ENCODE measurements at places on chromosomes 4 and X. TPM values are rescaled to one million over a fixed set of nuclear protein-coding genes. Genes with fewer than 3 reads are reported as not detected.

- no peak overlapping the region for H3K27ac ChIP-seq
- H3K4me3 ChIP-seq = no peak overlapping the region
- DNase-seq = no peak
- H3K36me3 ChIP-seq = no peaks in the 10 kb centered on the region
These were observed 87.4 kb upstream of the CITED1 start for GRCh38 chrX:72392816-72393800.

DNA sequence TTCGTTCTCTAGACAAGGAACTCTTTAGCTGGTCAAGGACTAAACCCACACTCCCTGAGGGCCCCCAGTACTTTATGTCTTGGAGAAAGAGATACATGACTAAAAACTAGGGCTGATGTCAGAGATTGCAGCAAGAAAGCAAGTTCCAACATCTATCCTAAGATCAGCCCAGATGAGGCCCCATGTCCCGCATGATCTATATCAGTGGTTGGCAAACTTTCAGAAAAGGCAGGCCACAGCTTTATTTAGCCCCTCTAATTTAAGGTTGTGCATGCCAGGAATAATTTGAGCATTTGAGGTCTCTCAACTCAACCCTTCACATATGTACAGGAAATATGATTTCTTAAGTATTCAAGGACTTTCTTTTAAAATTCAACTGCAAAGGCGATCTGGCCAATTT is 44.1 kb upstream of the FRMD7 start:
- no peaks in the 10 kb centered on the region for H3K4me1 ChIP-seq
- no peaks in the 10 kb centered on the region for H3K27me3 ChIP-seq
- no peak overlapping the region for H3K27ac ChIP-seq
- H3K36me3 ChIP-seq = no peaks in the 10 kb centered on the region
- H3K4me3 ChIP-seq = no peak overlapping the region

GRCh38 chr4:83082777-83083176 is 31.8 kb downstream of the PLAC8 start:
- no peaks in the 10 kb centered on the region for H3K36me3 ChIP-seq
- no peak for DNase-seq
- H3K4me3 ChIP-seq = no peak overlapping the region
- no peaks in the 10 kb centered on the region for H3K4me1 ChIP-seq
- no peaks in the 10 kb centered on the region for H3K27me3 ChIP-seq

DNA sequence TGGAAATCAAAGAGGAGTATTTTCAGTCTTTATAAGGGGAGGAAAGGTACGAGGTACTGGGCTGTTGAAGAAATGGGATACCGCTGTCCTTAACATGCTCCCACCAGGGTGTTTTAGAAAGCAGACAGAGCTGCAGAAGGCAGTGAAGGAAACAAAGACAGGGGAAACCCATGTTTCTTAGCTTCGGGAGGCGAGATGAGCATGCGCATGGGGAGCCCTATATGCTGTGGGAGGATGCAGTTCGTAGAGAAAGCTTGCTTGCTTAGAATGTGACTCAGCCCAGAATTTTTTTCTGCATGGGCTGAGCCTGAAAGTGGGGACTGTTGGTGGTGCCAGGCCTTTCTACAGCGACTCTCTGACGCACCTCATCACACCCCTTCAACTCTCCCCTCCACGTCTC is 28.8 kb upstream of the SCOC start:
- no peak overlapping the region for H3K4me3 ChIP-seq
- H3K27me3 ChIP-seq = no peaks in the 10 kb centered on the region
- no peaks in the 10 kb centered on the region for H3K36me3 ChIP-seq
- H3K4me1 ChIP-seq = no peaks in the 10 kb centered on the region
- no peak overlapping the region for H3K27ac ChIP-seq

DNA sequence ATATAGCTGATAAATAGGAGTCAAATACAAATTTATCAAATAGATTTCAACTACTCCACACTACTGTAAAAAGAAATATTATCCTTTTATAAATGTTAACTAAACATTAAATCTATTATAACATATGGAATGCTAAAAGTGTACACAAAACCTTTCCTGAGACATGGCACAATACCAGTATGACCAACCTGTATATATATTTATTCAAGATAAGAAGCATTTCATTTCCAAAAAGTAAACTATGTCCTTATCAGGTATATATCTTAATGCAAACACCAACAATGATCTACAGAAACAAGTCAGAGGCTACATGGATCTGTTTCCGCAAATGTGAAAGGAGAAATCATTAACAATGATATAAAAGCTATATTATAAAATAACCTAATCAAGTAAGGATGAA is 37.8 kb downstream of the WNK3 start:
- no peaks in the 10 kb centered on the region for H3K4me1 ChIP-seq
- no peaks in the 10 kb centered on the region for H3K36me3 ChIP-seq
- H3K4me3 ChIP-seq = no peak overlapping the region
- DNase-seq = no peak
- no peak overlapping the region for H3K27ac ChIP-seq

DNA sequence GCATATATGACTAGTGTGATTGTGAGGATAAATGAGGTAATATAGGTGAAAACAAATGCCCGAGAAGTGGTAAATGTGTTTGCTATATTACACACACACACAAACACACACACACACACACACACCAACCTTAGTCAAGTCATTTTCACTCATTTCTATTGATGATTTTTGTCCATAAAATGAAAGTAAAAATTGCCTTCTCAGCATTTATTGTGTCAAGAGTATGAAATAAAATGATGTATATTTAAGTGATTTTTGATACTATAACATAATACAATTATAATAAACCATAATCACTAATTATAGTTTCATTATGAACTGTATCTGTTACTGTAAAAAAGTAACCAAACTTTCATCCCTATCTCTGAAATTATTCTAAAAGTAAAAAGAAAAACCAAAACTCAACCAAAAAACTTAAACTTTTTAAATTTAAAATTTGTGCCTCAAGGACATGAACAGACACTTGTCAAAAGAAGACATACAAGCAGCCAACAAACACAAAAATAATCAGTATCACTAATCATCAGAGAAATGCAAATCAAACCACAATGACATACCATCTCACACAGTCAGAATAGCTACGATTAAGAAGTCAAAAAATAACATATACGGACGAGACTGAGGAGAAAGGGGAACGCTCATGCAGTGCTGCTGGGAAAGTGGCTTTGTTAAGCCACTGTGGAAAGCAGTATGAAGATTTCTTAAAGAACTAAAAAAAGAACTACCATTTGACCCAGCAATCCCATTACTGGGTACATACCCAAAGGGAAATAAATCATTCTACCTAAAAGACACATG is 601.0 kb downstream of the TMA16 start:
- H3K36me3 ChIP-seq = no peaks in the 10 kb centered on the region
- no peaks in the 10 kb centered on the region for H3K27me3 ChIP-seq
- no peak for DNase-seq
- no peak overlapping the region for H3K4me3 ChIP-seq
- no peaks in the 10 kb centered on the region for H3K4me1 ChIP-seq

DNA sequence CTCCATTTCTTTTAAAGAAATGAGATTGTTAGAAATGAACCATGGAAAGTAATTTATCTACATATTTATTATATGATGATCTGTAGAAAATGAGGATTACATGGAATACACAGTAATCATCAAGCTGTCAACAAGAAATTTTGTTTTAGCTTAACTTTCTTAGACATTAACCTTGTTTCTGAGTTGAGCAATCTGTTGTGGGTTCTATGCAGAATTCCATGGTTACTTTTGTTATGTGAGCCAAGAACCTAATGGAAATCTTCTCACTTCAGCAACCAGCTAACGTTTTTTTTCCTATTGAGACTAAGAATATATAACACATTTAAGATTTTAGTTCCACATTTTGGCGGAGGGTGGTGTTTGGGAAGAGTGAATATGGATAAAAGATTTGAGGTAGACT is 136.1 kb upstream of the SLC4A4 start:
- H3K4me1 ChIP-seq = no peaks in the 10 kb centered on the region
- no peaks in the 10 kb centered on the region for H3K27me3 ChIP-seq
- no peak for DNase-seq

GRCh38 chr4:126757219-126757618 is 875.5 kb upstream of the INTU start:
- H3K4me3 ChIP-seq = no peak overlapping the region
- no peaks in the 10 kb centered on the region for H3K36me3 ChIP-seq
- no peaks in the 10 kb centered on the region for H3K27me3 ChIP-seq
- no peaks in the 10 kb centered on the region for H3K4me1 ChIP-seq
- no peak overlapping the region for H3K27ac ChIP-seq

- no peak overlapping the region for H3K27ac ChIP-seq
- H3K4me1 ChIP-seq = no peaks in the 10 kb centered on the region
- no peaks in the 10 kb centered on the region for H3K27me3 ChIP-seq
- H3K4me3 ChIP-seq = no peak overlapping the region
These were observed 24.2 kb upstream of the HELT start for GRCh38 chr4:184994010-184994622.

DNA sequence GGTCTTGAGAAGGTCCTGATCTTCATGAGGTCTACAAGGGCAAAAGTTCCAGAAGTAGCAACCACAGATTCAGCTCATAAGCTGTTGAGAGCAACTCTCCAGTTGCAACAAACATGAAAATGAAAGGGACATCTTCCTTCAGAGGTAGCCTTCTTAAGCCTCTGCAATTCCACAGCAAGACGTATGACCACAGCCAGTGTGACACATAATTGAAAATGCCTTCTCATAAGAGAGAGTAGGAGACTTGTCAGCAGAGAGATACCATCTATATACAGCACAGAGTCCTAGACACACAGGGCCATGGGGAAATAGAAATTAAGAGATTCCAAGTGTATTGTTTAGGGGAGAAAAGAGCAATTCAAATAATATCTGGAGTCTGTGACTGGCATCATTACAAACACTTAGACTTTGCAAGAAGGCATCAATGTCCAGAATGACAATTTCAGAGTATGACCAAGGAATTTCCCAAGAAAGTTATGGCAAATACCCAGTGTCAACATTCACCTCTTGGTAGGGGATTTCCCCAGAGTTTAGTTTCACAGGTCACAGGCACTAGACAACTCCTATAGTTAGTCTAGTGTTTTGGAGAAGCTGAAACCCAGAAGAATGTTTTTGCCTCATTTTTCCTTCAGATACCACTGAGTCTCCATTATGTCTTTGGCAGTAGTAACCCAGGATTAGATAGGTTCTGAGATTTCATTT is 340.3 kb downstream of the ZNF674 start:
- H3K27ac ChIP-seq = no peak overlapping the region
- H3K27me3 ChIP-seq = no peaks in the 10 kb centered on the region
- H3K36me3 ChIP-seq = no peaks in the 10 kb centered on the region
- no peaks in the 10 kb centered on the region for H3K4me1 ChIP-seq

- no peaks in the 10 kb centered on the region for H3K27me3 ChIP-seq
- no peaks in the 10 kb centered on the region for H3K36me3 ChIP-seq
- no peak overlapping the region for H3K27ac ChIP-seq
- DNase-seq = no peak
- no peak overlapping the region for H3K4me3 ChIP-seq
These were observed 71.9 kb downstream of the MAGEB17 start for GRCh38 chrX:16239211-16239610.

DNA sequence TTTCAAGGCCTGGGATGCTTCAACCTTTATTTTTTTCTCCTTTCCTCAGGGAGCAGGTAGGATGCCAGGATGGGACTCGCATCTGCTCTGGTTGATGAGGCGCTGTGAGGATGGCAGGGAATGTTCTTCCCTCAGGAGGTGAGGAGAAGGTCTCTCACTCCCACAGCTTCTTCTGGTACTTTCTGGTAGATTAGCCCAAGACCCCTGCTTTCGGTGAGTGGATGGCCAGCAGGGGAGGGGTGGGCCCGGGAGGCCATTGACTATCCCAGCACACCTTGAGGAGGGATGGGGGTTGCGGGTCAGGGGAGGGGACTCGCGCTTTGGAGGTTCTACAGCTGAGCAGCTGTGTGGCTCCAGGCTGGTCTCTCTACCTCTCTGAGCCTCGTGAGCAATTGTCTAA is 14.8 kb downstream of the CYTL1 start:
- no peak overlapping the region for H3K4me3 ChIP-seq
- no peak for DNase-seq
- H3K27ac ChIP-seq = no peak overlapping the region
- no peaks in the 10 kb centered on the region for H3K27me3 ChIP-seq
- H3K36me3 ChIP-seq = no peaks in the 10 kb centered on the region
- H3K4me1 ChIP-seq = no peaks in the 10 kb centered on the region

DNA sequence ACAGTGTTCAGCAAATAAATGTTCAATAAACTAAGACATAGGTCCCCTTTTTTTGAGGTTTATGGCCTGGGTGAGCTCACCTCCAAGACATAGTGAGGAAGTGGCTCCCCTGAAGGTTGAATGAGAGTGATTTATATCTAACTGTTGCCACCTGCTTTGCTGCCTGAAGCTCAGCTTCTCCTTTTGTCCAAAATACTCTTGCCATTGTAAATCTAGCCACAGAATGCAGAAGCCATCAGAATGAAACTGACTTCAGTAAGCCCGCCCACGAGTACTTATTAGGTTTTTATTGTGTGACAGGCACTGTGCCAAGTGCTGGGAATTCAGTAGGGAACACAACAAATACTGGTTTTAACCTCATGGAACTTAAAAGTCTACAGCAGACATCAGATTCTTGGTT is 18.0 kb downstream of the SPINK2 start:
- no peaks in the 10 kb centered on the region for H3K36me3 ChIP-seq
- H3K4me1 ChIP-seq = no peaks in the 10 kb centered on the region
- DNase-seq = no peak

GRCh38 chr4:26916195-26916594 is 55.6 kb downstream of the STIM2 start:
- no peaks in the 10 kb centered on the region for H3K4me1 ChIP-seq
- peaks cover 15% of the 10 kb centered on the region for H3K36me3 ChIP-seq
- H3K27me3 ChIP-seq = no peaks in the 10 kb centered on the region

- H3K27me3 ChIP-seq = no peaks in the 10 kb centered on the region
- no peak overlapping the region for H3K4me3 ChIP-seq
- DNase-seq = no peak
These were observed 1157.2 kb upstream of the ADGRL3 start for GRCh38 chr4:60042941-60043340.

DNA sequence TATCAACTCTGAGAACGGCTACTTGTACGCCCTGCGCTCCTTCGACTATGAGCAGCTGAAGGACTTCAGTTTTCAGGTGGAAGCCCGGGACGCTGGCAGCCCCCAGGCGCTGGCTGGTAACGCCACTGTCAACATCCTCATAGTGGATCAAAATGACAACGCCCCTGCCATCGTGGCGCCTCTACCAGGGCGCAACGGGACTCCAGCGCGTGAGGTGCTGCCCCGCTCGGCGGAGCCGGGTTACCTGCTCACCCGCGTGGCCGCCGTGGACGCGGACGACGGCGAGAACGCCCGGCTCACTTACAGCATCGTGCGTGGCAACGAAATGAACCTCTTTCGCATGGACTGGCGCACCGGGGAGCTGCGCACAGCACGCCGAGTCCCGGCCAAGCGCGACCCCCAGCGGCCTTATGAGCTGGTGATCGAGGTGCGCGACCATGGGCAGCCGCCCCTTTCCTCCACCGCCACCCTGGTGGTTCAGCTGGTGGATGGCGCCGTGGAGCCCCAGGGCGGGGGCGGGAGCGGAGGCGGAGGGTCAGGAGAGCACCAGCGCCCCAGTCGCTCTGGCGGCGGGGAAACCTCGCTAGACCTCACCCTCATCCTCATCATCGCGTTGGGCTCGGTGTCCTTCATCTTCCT is 2.7 kb downstream of the PCDH10 start:
- H3K27me3 ChIP-seq = no peaks in the 10 kb centered on the region
- H3K36me3 ChIP-seq = no peaks in the 10 kb centered on the region
- peak overlapping the region; percentile 86 for H3K27ac ChIP-seq
- H3K4me1 ChIP-seq = no peaks in the 10 kb centered on the region
- peak; percentile 73 for DNase-seq
- peak overlapping the region; percentile 58 for H3K4me3 ChIP-seq

The PPBP gene
- total RNA-seq = not detected

The USP26 gene
- total RNA-seq = not detected

The FGFBP1 gene
- total RNA-seq = not detected

The FAM184B gene
- total RNA-seq = not detected

The SH3D19 gene
- total RNA-seq = 110 TPM

The SSX2B gene
- not detected for total RNA-seq

The FGF2 gene
- 20.8 TPM for total RNA-seq

The TXK gene
- total RNA-seq = not detected
